ENCODE measurements at places on chromosomes 1 and 21. TPM values are rescaled to one million over a fixed set of nuclear protein-coding genes. Genes with fewer than 3 reads are reported as not detected.
A peak's percentile ranks its signal among the peaks of the same experiment; 100 is the strongest.

GRCh38 chr1:5889462-5889861 lies 102.8 kb downstream of the NPHP4 start:
- no peak overlapping the region for H3K4me3 ChIP-seq
- DNase-seq: no peak
- no peaks in the 10 kb centered on the region for H3K27me3 ChIP-seq

- no peak overlapping the region for H3K4me3 ChIP-seq
- H3K4me1 ChIP-seq: peaks cover 8% of the 10 kb centered on the region
- no peak for DNase-seq
- H3K27ac ChIP-seq: no peak overlapping the region
Observed at GRCh38 chr1:61753998-61754508, 11.8 kb downstream of the PATJ start.

GRCh38 chr1:24420547-24420946 lies 4.9 kb downstream of the NIPAL3 start:
- no peaks in the 10 kb centered on the region for H3K27me3 ChIP-seq
- H3K27ac ChIP-seq: no peak overlapping the region
- peaks cover 31% of the 10 kb centered on the region for H3K4me1 ChIP-seq
- no peak overlapping the region for H3K4me3 ChIP-seq
- H3K36me3 ChIP-seq: peaks cover 47% of the 10 kb centered on the region
- no peak for DNase-seq

- H3K27me3 ChIP-seq: no peaks in the 10 kb centered on the region
- no peak overlapping the region for H3K27ac ChIP-seq
- no peak overlapping the region for H3K4me3 ChIP-seq
Observed at GRCh38 chr1:54227891-54228310, 27.9 kb downstream of the MRPL37 start.

DNA sequence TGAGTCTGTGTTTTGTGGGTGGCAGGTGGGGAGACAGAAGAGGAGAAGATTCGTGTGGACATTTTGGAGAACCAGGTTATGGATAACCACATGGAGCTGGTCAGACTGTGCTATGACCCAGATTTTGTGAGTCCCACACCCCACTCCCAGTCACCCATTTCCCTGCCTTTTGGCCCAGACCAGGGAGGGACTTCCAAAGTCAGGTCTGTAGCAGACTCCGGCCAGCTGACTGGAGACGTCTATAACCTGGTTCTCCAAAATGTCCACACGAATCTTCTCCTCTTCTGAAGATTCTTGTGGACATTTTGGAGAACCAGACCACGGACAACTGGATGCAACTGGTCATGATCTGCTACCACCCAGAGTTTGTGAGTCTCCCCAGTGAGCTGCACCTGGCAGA lies 1.6 kb downstream of the GSTM5 start:
- no peaks in the 10 kb centered on the region for H3K36me3 ChIP-seq
- no peaks in the 10 kb centered on the region for H3K4me1 ChIP-seq
- no peak for DNase-seq
- no peak overlapping the region for H3K27ac ChIP-seq
- H3K4me3 ChIP-seq: no peak overlapping the region

GRCh38 chr21:15171546-15171945 lies 106.7 kb upstream of the NRIP1 start:
- H3K4me1 ChIP-seq: no peaks in the 10 kb centered on the region
- no peak overlapping the region for H3K4me3 ChIP-seq
- H3K27ac ChIP-seq: no peak overlapping the region
- peaks cover 2% of the 10 kb centered on the region for H3K27me3 ChIP-seq

DNA sequence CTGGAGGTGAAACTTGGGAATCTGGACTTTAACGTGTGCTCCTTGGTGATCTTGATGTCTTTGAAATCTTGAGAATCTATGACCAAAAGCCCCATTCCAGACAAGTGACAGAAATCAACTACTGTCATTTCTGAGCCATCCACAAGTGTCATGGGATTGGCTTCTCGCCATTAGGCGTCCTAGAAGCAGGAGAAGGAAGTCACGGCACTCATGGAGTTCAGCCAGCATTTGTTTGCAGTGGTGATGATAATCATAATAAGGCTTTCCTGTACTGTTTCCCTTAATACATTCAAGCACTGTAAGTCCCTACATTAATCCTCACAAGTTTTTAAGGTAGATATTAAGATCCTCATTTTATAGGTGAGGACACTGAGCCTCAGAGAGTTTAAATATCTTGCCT lies 11.9 kb downstream of the F5 start:
- H3K36me3 ChIP-seq: no peaks in the 10 kb centered on the region
- H3K27ac ChIP-seq: no peak overlapping the region
- H3K27me3 ChIP-seq: peaks cover 2% of the 10 kb centered on the region
- DNase-seq: no peak

DNA sequence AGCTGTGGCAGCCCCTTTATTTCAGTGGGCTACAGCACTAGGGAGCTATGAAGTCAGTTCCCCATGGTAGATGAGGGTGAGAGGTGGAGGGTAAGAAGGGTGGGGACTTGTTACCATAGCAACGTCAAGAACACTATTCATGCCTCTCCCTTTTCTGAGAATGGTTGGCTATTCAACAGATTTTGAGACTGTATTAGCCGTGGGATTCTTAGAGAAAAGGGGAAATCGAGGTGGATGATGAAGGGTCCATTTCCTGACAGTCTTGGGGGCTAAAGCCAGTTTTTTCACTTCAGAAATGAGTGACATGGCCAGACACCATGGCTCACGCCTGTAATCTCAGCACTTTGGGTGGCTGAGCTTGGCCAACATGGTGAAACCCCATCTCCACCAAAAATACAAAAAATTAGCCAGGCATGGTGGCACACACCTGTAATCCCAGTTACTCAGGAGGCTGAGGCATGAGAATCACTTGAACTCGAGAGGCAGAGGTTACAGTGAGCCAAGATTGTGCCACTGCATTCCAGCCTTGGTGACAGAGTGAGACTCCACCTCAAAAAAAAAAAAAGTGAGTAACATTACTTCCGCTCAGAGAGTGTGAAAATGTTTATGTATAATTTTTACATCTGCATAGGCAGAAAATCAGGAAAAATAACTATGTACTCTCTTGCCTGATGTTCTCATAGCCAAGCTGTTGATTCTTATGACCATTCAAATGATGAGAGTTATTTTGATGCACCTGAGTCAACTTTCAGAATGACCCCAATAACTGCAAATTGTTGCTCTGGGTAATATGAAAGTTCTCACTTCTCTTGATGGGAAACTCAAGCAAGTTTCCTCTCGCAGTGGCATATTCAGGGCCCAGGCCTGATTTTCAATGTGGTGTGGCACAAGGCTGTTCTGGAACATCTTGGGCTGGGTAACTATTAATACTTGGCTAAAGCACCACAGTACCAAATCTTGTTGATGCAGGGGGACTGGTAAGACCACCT lies 23.2 kb upstream of the RGSL1 start:
- no peak overlapping the region for H3K4me3 ChIP-seq
- peaks cover 9% of the 10 kb centered on the region for H3K27me3 ChIP-seq
- peaks cover 10% of the 10 kb centered on the region for H3K4me1 ChIP-seq
- no peak overlapping the region for H3K27ac ChIP-seq

- no peak for DNase-seq
- no peak overlapping the region for H3K27ac ChIP-seq
- no peaks in the 10 kb centered on the region for H3K36me3 ChIP-seq
- no peaks in the 10 kb centered on the region for H3K4me1 ChIP-seq
Observed at GRCh38 chr1:119285482-119285881, 83.1 kb upstream of the HAO2 start.

- DNase-seq: no peak
- peak overlapping the region; percentile 13 for H3K4me3 ChIP-seq
- no peak overlapping the region for H3K27ac ChIP-seq
- peaks cover 71% of the 10 kb centered on the region for H3K27me3 ChIP-seq
Observed at GRCh38 chr1:181314959-181315358, 168.4 kb upstream of the CACNA1E start.

DNA sequence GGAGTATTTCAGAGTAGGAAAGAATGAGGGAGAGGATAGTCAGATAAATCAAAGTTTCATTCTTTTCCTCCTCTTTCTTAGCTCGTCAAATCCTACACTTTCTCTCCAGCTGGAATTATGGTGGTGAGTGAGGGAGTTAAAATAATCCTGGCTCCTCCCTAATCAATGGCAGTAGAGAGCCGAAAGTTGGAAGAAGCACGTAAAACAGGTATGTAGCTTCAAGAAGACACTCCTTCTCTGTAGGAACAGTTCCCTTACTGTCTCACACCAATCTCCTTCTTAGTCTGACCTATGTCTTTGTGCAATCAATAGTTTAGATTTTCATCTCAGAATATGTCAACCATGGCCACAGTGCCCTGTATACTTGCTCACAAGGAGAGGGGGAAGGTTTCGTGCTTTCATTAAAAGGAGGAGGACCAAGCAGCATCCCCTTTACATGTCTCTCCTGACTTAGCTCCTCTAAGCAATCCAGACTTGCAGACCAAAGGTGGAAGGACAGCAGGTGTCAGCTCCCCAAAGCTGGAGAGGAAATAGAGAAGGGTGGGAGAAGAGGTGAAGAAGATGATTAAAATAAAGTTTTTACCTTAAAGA lies 878 bp downstream of the MINDY1 start:
- peaks cover 66% of the 10 kb centered on the region for H3K4me1 ChIP-seq
- H3K36me3 ChIP-seq: peaks cover 2% of the 10 kb centered on the region
- H3K27me3 ChIP-seq: no peaks in the 10 kb centered on the region
- H3K4me3 ChIP-seq: peak overlapping the region; percentile 98
- peak overlapping the region; percentile 96 for H3K27ac ChIP-seq

GRCh38 chr1:150299716-150300115 lies 6.1 kb downstream of the MRPS21 start:
- no peak overlapping the region for H3K27ac ChIP-seq
- H3K27me3 ChIP-seq: no peaks in the 10 kb centered on the region
- peaks cover 18% of the 10 kb centered on the region for H3K4me1 ChIP-seq
- H3K4me3 ChIP-seq: no peak overlapping the region
- H3K36me3 ChIP-seq: peaks cover 27% of the 10 kb centered on the region

DNA sequence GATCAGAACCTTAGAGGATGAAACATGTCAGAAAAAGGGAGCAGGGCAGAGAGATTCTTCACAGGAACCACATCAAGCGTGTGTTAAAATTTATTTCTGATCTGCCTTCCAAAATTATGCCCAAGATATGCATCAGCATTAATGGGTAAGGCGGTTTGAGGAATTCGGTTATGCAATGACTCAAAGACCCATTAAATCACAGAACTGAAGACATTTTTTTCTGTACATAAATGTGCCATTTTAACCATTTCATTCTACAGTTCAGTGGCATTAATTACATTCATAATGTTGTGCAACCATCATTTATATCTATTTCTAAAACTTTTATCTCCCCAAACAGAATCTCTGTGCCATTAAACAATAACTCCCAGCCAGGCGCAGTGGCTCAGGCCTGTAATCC lies 43.4 kb downstream of the CNST start:
- no peak overlapping the region for H3K27ac ChIP-seq
- H3K4me1 ChIP-seq: peaks cover 15% of the 10 kb centered on the region
- no peaks in the 10 kb centered on the region for H3K27me3 ChIP-seq

DNA sequence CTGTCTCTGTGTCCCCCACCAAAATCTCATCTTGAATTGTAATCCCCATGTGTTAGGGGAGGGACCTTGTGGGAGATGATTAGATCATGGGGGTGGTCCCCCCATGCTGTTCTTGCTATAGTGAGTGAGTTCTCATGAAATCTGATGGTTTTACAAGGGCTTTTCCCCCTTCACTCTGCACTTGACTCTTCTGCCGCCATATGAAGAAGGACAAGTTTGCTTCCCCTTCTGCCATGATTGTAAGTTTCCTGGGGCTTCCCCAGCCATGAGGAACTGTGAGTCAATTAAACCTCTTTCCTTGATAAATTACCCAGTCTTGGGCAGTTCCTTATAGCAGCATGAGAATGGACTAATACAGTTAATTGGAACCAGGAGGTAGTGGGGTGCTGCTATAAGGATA lies 137.1 kb upstream of the RAB4A start:
- H3K27ac ChIP-seq: no peak overlapping the region
- no peak for DNase-seq
- H3K27me3 ChIP-seq: peaks cover 3% of the 10 kb centered on the region

GRCh38 chr21:32192291-32193097 lies 86.4 kb downstream of the MIS18A start:
- no peak for DNase-seq
- H3K36me3 ChIP-seq: no peaks in the 10 kb centered on the region
- peaks cover 2% of the 10 kb centered on the region for H3K27me3 ChIP-seq
- H3K27ac ChIP-seq: no peak overlapping the region

- peaks cover 33% of the 10 kb centered on the region for H3K27me3 ChIP-seq
- no peak for DNase-seq
- no peaks in the 10 kb centered on the region for H3K4me1 ChIP-seq
- no peak overlapping the region for H3K4me3 ChIP-seq
- no peaks in the 10 kb centered on the region for H3K36me3 ChIP-seq
Observed at GRCh38 chr1:37741662-37742061, 23.3 kb downstream of the EPHA10 start.

- H3K27me3 ChIP-seq: no peaks in the 10 kb centered on the region
- peaks cover 2% of the 10 kb centered on the region for H3K4me1 ChIP-seq
- H3K4me3 ChIP-seq: no peak overlapping the region
- H3K36me3 ChIP-seq: peaks cover 31% of the 10 kb centered on the region
- no peak overlapping the region for H3K27ac ChIP-seq
Observed at GRCh38 chr1:184068354-184068753, 16.8 kb downstream of the TSEN15 start.

The AMY2A gene
- not detected for total RNA-seq

The GPR25 gene
- total RNA-seq: 0.75 TPM

The CFHR2 gene
- not detected for total RNA-seq

The APCS gene
- total RNA-seq: not detected

The CYP4Z1 gene
- total RNA-seq: not detected

The NBPF20 gene
- 1.4 TPM for total RNA-seq

The TRIM45 gene
- 0.31 TPM for total RNA-seq
